Stomach (tissue), 19 donors: ENCODE measurements at places on chromosomes 7 and 10. TPM values are rescaled to one million over a fixed set of nuclear protein-coding genes. Genes with fewer than 3 reads are reported as not detected.

GRCh38 chr10:86798025-86798424, 41.6 kb downstream of the BMPR1A start:
- DNase-seq: no peak
- H3K4me1 ChIP-seq: no peaks in the 10 kb centered on the region
- H3K27ac ChIP-seq: no peak overlapping the region
- H3K4me3 ChIP-seq: no peak overlapping the region

Gene MTURN
- total RNA-seq: 38.7 TPM

DNA sequence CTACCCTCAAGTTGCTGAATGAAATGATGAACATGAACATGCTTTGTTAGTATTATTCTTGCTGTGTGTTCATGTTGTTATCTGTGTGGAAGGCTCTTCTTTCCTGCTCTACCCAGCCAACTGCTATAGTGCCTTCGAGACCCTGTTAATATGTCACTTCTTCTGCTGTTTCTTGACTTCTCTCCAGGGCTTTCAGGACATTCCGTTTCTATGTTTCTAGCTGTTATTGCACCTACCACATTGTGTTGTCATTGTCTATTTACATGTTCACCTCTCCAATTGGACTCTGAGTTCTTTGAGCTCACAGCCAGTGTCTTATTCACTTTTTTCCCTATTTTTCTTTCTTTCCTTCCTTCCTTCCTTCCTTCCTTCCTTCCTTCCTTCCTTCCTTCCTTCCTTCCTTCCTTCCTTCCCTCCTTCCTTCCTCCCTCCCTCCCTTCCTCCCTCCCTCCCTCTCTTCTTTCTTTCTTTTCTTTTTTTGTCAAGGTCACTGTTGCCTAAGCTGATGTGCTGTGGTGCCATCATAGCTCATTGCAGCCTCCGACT, 40.4 kb downstream of the BAMBI start:
- H3K4me3 ChIP-seq: no peak overlapping the region
- no peaks in the 10 kb centered on the region for H3K27me3 ChIP-seq
- no peak overlapping the region for H3K27ac ChIP-seq
- peaks cover 12% of the 10 kb centered on the region for H3K4me1 ChIP-seq
- no peaks in the 10 kb centered on the region for H3K36me3 ChIP-seq

Gene TIMM23B
- total RNA-seq: 46.0 TPM

- no peaks in the 10 kb centered on the region for H3K4me1 ChIP-seq
- no peak overlapping the region for H3K4me3 ChIP-seq
- no peak overlapping the region for H3K27ac ChIP-seq
- no peak for DNase-seq
Measured at GRCh38 chr10:1485357-1485756, 252.0 kb downstream of the ADARB2 start.

Gene IGFBP3
- 133 TPM for total RNA-seq

GRCh38 chr10:50395271-50395670, 144.0 kb upstream of the ASAH2 start:
- H3K4me3 ChIP-seq: no peak overlapping the region
- no peak for DNase-seq
- no peaks in the 10 kb centered on the region for H3K27me3 ChIP-seq
- H3K36me3 ChIP-seq: no peaks in the 10 kb centered on the region

DNA sequence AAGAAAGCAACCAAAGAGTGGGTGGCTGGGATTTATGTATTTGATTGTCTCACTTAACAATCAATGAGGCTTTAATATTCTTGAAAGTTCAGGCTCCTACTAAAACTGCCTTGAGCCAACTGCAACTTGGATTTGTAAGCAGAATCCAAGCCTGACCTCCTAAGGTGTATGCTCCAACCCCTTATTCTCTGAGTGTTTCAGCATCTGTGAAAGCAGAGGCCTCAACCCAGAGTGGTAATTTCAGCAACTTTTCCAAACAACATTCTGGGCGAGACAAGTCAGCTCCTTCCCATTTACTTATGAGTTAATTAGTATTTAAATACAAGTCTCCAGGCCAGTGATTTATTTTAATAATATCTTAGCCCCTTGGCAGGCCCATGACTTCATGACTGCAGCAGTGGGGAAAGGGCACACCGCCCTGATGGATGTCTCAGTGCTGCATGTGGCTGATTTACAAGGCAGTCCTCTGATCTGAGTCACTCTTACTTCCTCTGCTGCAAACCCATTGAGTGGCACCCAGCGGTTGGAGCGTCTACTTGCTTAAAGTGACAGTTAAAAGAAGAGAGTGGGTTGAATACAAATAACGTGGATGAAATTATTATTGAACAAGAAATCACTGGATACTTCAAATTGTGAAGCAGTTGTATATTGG, 209.1 kb downstream of the TRIL start:
- no peak overlapping the region for H3K27ac ChIP-seq
- DNase-seq: no peak
- no peaks in the 10 kb centered on the region for H3K36me3 ChIP-seq
- no peak overlapping the region for H3K4me3 ChIP-seq

Gene ITGA8
- total RNA-seq: 55.4 TPM

GRCh38 chr7:102097601-102098161, 189.0 kb upstream of the SH2B2 start:
- no peak overlapping the region for H3K27ac ChIP-seq
- H3K36me3 ChIP-seq: peaks cover 46% of the 10 kb centered on the region
- H3K4me3 ChIP-seq: no peak overlapping the region
- H3K4me1 ChIP-seq: no peaks in the 10 kb centered on the region
- no peak for DNase-seq

Gene MAPK8
- 1.2 TPM for total RNA-seq

GRCh38 chr10:79407811-79408795, 37.3 kb downstream of the ZCCHC24 start:
- H3K4me3 ChIP-seq: no peak overlapping the region
- H3K36me3 ChIP-seq: no peaks in the 10 kb centered on the region
- no peaks in the 10 kb centered on the region for H3K27me3 ChIP-seq
- no peak overlapping the region for H3K27ac ChIP-seq
- DNase-seq: peak; percentile 66

Gene HOXA9
- not detected for total RNA-seq

DNA sequence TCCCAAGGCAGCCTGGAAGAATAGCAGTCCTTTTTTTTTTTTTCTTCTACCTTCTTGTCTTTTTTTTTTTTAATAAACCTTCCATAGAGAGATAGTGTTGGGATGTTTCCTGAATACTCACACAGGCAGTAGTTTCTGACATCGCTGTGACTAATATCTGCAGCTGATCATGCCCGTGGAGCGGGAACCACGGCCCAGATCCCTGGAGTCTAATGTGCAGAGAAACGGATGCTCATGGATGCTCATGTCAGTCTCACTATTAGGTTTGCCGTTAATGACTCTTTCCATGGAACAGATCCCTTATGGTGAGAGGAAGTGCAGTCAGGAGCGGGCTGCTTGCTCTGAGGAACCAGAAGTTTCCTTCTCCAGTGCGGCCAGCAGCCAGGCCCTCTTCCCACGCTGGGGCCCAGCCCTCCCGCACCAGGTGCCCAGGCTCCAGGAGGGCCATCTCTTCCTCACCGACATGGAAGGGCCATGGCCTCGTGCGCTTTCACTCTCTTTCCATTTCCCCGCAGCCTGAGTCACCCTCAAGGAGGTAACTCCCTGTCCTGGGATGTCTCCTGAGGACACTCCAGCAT, 132.5 kb downstream of the WDR37 start:
- H3K4me1 ChIP-seq: peaks cover 16% of the 10 kb centered on the region
- no peak overlapping the region for H3K27ac ChIP-seq
- H3K36me3 ChIP-seq: no peaks in the 10 kb centered on the region
- no peak for DNase-seq
- no peak overlapping the region for H3K4me3 ChIP-seq

Gene SSMEM1
- total RNA-seq: not detected

GRCh38 chr10:109737626-109738025, 185.7 kb downstream of the XPNPEP1 start:
- no peaks in the 10 kb centered on the region for H3K36me3 ChIP-seq
- no peak overlapping the region for H3K4me3 ChIP-seq
- H3K4me1 ChIP-seq: no peaks in the 10 kb centered on the region
- no peaks in the 10 kb centered on the region for H3K27me3 ChIP-seq
- no peak for DNase-seq

DNA sequence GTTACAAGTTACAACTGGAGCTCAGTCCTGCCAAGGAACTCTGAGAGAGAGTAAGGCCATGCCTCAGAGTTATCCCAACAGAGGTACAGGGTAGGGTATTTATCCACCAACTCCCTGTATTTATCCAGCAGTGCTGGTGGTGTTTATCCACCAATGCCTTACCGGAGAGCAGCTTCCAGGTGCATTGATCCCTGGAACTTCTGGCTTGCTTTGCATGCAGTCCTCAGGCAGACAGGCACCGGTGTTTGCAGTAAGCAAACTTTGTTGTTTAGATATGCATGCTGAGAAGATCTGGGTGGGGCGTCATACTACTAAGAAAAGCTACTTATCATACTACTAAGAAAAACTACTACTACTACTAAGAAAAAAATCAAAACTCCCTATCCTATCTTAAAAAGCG, 92.4 kb downstream of the CYP26A1 start:
- no peak overlapping the region for H3K27ac ChIP-seq
- no peaks in the 10 kb centered on the region for H3K36me3 ChIP-seq
- H3K4me3 ChIP-seq: no peak overlapping the region
- no peaks in the 10 kb centered on the region for H3K27me3 ChIP-seq

Gene CADPS2
- total RNA-seq: 38.7 TPM

- H3K4me3 ChIP-seq: no peak overlapping the region
- no peak overlapping the region for H3K27ac ChIP-seq
- DNase-seq: peak; percentile 76
- no peaks in the 10 kb centered on the region for H3K4me1 ChIP-seq
- no peaks in the 10 kb centered on the region for H3K27me3 ChIP-seq
- no peaks in the 10 kb centered on the region for H3K36me3 ChIP-seq
Measured at GRCh38 chr10:71799608-71800453, 26.5 kb upstream of the VSIR start.

Gene TMEM178B
- total RNA-seq: 1.7 TPM

- H3K36me3 ChIP-seq: no peaks in the 10 kb centered on the region
- H3K27ac ChIP-seq: no peak overlapping the region
- H3K27me3 ChIP-seq: no peaks in the 10 kb centered on the region
- H3K4me1 ChIP-seq: peaks cover 3% of the 10 kb centered on the region
Measured at GRCh38 chr10:3866332-3866731, 81.3 kb upstream of the KLF6 start.

DNA sequence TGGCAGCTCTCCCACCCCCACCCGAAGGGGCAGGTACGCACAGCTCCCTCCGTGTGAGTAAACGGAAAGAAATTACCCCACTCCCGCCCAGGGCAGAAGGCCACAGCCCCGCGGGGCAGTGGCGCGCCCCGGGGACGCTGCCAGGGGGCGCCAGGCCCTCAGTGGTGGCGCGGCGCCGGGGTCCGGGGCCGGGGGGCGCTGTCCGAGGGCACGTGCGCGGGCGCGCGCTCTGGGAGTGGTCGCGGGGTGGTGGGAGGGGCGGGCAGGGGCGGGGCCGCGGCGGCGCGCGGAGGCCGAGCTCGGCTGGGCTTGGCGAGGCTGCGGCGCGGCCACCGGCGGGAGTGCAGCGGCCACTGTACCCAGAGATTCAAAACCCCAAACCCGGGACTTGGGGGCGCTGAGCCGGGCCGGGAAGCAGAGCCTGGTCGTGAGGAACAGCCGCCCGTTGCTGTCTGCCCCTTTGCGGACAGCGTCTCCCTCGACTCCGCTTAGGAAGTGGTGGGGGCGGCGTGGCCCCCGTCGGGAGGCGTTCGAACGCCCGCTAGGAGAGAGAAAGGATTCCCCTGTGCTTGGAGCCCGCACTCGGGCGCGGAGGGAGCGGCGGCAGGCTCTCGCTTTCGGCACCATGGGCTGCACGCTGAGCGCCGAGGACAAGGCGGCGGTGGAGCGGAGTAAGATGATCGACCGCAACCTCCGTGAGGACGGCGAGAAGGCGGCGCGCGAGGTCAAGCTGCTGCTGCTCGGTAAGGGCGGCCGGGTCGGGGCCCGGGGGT, at the start of gene GNAI1:
TSS of gene GNAI1 (plus strand) at position 296 of the 773 bp plus-strand sequence. CDS start at position 626, 330 bp downstream.
- H3K27me3 ChIP-seq: no peaks in the 10 kb centered on the region
- DNase-seq: peak; percentile 92
- H3K4me3 ChIP-seq: peak within 1 kb of the TSS; percentile 66

- no peak for DNase-seq
- no peak overlapping the region for H3K4me3 ChIP-seq
- H3K27ac ChIP-seq: peak overlapping the region; percentile 84
- no peaks in the 10 kb centered on the region for H3K4me1 ChIP-seq
- H3K27me3 ChIP-seq: no peaks in the 10 kb centered on the region
- H3K36me3 ChIP-seq: no peaks in the 10 kb centered on the region
Measured at GRCh38 chr7:134362587-134363483, 46.1 kb upstream of the SLC35B4 start.

Gene HKDC1
- total RNA-seq: not detected

GRCh38 chr10:3020311-3020710, 47.0 kb upstream of the PFKP start:
- H3K4me3 ChIP-seq: no peak overlapping the region
- no peaks in the 10 kb centered on the region for H3K27me3 ChIP-seq
- no peaks in the 10 kb centered on the region for H3K36me3 ChIP-seq
- H3K27ac ChIP-seq: no peak overlapping the region
- no peaks in the 10 kb centered on the region for H3K4me1 ChIP-seq

- no peaks in the 10 kb centered on the region for H3K36me3 ChIP-seq
- no peaks in the 10 kb centered on the region for H3K4me1 ChIP-seq
- no peak for DNase-seq
- H3K27ac ChIP-seq: no peak overlapping the region
- H3K4me3 ChIP-seq: no peak overlapping the region
Measured at GRCh38 chr7:148041156-148041555, 549.4 kb upstream of the C7orf33 start.

Gene KCNMA1
- total RNA-seq: 102 TPM

Gene SYNPO2L
- total RNA-seq: not detected

Gene INMT
- total RNA-seq: 6.4 TPM
